ENCODE measurements at places on chromosomes 4 and X. TPM values are rescaled to one million over a fixed set of nuclear protein-coding genes. Genes with fewer than 3 reads are reported as not detected.

DNA sequence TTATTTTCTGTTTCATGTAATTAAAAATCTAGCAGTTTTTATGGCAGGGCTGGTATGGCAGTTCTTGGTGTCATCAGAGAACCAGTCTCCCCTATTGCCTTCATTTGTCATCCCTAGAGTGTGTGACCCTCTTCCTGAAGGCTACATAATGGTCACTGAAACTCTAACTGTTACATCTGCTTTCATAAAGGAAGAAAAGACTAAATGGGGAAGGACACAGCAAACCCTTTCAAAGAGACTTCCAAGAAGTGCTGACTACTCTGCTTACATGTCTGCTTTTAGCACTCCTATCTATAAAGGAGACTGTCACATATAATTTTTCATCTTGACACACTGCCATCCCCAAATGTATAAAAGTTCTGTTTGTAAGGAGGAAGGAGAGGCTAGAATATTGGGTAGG, 105.9 kb upstream of the DIAPH2 start:
- H3K4me3 ChIP-seq, result no peak overlapping the region
- H3K27ac ChIP-seq, result no peak overlapping the region
- H3K27me3 ChIP-seq, result no peaks in the 10 kb centered on the region
- no peaks in the 10 kb centered on the region for H3K36me3 ChIP-seq
- no peak for DNase-seq

Gene CSAG3
- not detected for total RNA-seq

GRCh38 chrX:13059637-13060499, 15.4 kb upstream of the FAM9C start:
- H3K4me3 ChIP-seq, result no peak overlapping the region
- no peak for DNase-seq
- peaks cover 39% of the 10 kb centered on the region for H3K4me1 ChIP-seq
- H3K27me3 ChIP-seq, result no peaks in the 10 kb centered on the region

DNA sequence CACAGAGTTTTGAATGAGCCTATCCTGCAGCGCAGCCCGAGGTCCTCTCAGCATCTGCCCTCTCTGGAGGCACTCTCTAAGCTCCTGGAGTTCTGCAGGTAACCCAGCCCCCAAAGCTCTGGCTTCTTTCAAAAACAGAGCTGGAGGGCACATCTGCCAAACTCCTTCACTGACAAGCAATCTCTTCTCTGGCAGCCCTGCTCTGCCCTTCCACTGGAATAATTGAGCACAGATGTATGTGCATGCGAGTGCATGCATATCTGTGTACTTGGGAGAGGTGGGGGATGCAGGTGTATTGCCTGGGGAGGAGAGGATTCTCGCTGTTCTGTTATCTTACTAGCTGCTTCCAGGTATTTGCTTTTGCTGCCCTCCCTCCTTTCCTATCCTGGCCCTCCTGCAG, 22.2 kb upstream of the PLP1 start:
- H3K4me1 ChIP-seq, result no peaks in the 10 kb centered on the region
- H3K36me3 ChIP-seq, result no peaks in the 10 kb centered on the region
- no peak for DNase-seq
- H3K27ac ChIP-seq, result no peak overlapping the region
- no peak overlapping the region for H3K4me3 ChIP-seq

DNA sequence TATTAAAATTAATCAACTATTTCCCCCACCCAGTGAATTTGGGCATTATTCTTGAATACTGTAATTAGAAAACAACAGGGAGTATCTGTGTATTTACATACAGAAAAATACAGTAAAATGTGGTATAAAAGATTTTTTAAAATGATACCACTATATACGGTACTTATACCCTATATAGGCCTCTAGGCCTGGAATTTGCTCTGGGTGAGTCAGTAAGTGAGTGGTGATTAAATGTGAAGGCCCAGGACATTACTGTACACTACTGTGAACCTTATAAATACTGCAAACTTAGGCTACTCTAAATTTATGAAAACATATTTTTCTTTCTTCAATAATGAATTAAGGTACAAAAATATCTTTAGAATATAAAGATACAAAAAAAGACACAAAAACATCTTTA, 6.3 kb upstream of the CSN3 start:
- H3K4me1 ChIP-seq, result no peaks in the 10 kb centered on the region
- no peak overlapping the region for H3K4me3 ChIP-seq
- H3K27ac ChIP-seq, result no peak overlapping the region
- H3K27me3 ChIP-seq, result peaks cover 3% of the 10 kb centered on the region

Gene NAP1L3
- 9.0 TPM for total RNA-seq

DNA sequence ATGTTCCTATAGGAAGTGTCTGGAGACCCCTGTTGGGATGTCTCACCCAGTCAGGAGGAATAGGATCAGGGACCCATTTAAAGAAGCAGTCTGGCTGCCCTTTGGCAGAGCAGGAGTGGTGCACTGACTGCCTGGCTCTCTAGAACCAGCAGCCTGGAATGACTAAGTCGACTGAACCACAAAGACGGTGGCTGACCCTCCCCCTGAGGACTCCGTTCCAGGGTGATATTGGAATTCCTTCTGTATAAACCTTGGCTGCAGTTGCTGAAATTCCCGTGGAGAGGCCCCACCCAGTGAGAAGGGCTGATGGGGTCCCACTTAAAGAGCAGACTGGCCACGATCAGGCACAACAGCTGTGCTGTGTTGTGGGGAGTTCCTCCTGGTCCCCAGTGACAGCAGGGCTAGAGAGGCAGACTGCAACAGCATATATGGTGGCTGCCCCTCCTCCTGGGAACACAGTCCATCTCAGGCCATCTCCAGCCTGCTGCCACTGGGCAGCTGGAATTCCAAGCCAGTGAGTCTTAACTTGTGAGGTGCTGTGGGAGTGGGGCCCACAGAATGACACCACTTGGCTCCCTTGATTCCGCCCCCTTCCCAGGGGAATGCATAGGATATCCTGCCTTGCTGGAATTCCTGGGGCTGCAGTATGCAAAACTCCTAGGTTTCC, 41.8 kb upstream of the RLIM start:
- H3K4me3 ChIP-seq, result no peak overlapping the region
- H3K36me3 ChIP-seq, result no peaks in the 10 kb centered on the region
- DNase-seq, result no peak
- no peaks in the 10 kb centered on the region for H3K4me1 ChIP-seq
- no peaks in the 10 kb centered on the region for H3K27me3 ChIP-seq

GRCh38 chr4:76373919-76374552, 46.9 kb downstream of the CCDC158 start:
- H3K4me3 ChIP-seq, result no peak overlapping the region
- no peak for DNase-seq
- H3K27ac ChIP-seq, result no peak overlapping the region

GRCh38 chr4:156237231-156237630, 283.6 kb upstream of the CTSO start:
- no peaks in the 10 kb centered on the region for H3K36me3 ChIP-seq
- H3K27me3 ChIP-seq, result no peaks in the 10 kb centered on the region
- no peaks in the 10 kb centered on the region for H3K4me1 ChIP-seq
- H3K4me3 ChIP-seq, result no peak overlapping the region

DNA sequence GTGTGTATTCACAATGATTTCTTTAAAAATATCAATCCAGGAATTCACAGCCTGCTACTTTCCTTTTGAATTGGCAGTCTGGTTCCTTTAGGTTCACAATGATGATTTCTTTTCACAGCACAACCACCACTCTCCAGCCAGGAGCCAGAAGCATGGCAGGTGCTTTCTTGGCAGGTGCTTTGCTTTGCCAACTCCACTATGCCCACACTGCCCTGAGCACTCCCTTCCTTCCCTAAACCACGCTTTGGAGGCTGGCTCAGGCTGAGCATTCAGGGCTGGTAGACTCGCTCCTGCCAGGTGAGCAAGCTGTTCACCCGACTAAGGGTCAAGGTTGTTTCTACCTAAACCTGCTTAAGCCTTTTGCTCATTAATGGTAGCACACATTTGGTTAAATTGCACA, 184.5 kb downstream of the SH3KBP1 start:
- H3K27ac ChIP-seq, result no peak overlapping the region
- no peak overlapping the region for H3K4me3 ChIP-seq
- H3K27me3 ChIP-seq, result no peaks in the 10 kb centered on the region
- DNase-seq, result no peak

Gene HERC6
- 26.8 TPM for total RNA-seq

DNA sequence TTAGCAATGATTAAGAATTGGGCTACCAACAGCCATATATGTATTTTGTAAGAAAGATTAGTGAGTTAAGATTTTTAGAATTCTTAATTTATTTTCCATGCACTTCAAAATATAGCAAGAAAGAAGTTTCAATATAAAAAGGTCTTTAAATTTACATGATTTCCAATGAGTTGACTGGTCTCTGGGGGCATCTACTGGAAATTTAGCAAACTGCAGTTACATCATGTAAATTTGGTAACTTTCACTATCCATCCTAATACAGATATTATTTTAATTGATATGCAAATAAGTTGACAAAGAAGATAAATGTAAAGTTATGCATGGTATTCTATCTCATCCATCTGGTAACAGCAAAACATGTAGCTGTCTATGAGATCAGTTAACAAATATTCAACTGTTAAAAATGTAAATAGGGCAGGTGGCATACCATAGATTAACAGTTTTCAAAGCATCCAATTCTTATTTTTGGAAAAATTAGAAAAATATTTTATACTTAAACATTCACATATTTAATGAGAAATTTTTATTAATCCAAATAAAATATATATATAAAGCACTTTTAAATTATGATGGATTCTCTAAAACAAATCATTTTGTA, 29.1 kb downstream of the TTC29 start:
- no peak overlapping the region for H3K27ac ChIP-seq
- H3K4me1 ChIP-seq, result no peaks in the 10 kb centered on the region
- no peak overlapping the region for H3K4me3 ChIP-seq
- no peaks in the 10 kb centered on the region for H3K27me3 ChIP-seq
- H3K36me3 ChIP-seq, result no peaks in the 10 kb centered on the region

Gene DCAF12L1
- total RNA-seq, result not detected

GRCh38 chr4:81512757-81513501, 41.2 kb upstream of the RASGEF1B start:
- no peak overlapping the region for H3K4me3 ChIP-seq
- H3K27ac ChIP-seq, result no peak overlapping the region
- no peaks in the 10 kb centered on the region for H3K36me3 ChIP-seq
- no peaks in the 10 kb centered on the region for H3K27me3 ChIP-seq
- DNase-seq, result no peak
- no peaks in the 10 kb centered on the region for H3K4me1 ChIP-seq

- no peak overlapping the region for H3K27ac ChIP-seq
- no peak for DNase-seq
- H3K4me3 ChIP-seq, result no peak overlapping the region
- no peaks in the 10 kb centered on the region for H3K4me1 ChIP-seq
- H3K27me3 ChIP-seq, result no peaks in the 10 kb centered on the region
These were observed 35.4 kb upstream of the PAGE4 start for GRCh38 chrX:49793686-49794085.

DNA sequence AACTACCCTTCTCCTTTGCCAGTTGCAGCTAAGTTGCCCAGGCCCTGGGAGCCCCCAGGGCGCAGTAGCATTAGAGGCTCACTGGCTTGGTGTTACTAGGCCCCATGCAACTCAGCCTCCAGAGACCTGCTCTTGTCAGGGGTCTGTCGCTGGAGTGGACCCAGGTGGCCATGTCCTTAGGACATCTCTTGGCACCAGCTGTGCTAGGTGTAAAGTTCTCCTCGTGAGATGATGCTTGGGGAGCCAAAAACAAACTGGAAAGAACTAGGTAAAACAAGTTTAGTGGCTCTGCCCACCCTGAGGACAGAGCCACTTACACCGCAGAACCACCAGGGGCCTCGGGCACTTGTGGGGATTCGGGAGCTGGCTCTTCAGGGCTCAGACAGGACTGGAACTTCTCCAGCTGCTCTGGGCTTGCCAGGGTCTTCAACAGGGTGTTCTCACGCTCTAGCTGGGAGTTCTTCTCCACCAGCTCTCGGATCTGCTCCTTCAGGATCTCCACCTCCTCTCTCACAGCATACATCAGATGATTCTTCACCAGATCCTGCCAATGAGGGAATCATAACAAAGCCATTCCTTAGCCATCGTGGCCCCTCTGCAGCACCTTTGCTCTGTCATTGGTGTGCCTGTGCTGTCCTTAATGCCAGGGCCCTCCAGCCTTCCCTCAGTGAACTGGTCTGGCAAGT, 61.2 kb downstream of the TSC22D3 start:
- H3K27me3 ChIP-seq, result no peaks in the 10 kb centered on the region
- H3K27ac ChIP-seq, result peak overlapping the region; percentile 95
- H3K4me1 ChIP-seq, result peaks cover 75% of the 10 kb centered on the region
- peaks cover 27% of the 10 kb centered on the region for H3K36me3 ChIP-seq
- DNase-seq, result peak; percentile 53
- H3K4me3 ChIP-seq, result peak overlapping the region; percentile 92

DNA sequence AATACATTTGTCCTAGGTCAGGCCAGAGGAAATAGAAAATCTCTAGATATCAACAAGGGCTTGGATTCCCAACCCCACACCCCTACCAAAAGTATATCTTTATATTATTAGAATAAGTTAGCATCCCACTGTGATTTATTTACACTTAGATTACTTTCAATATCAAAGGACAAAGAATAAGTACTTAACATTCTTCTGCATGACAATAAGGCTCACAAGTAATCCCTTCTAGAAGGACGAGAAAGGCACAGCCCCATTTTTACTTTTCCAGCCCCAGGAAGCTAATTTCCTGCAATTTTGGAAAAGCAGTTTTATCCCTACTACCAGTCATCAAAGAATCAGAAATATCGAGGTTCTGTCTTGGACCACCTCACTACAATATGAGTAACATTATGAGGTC, 14.1 kb upstream of the SLITRK2 start:
- no peaks in the 10 kb centered on the region for H3K27me3 ChIP-seq
- no peaks in the 10 kb centered on the region for H3K4me1 ChIP-seq
- H3K4me3 ChIP-seq, result no peak overlapping the region
- H3K36me3 ChIP-seq, result no peaks in the 10 kb centered on the region

GRCh38 chr4:145788755-145789154, 108.8 kb downstream of the C4orf51 start:
- H3K36me3 ChIP-seq, result no peaks in the 10 kb centered on the region
- DNase-seq, result no peak
- H3K4me3 ChIP-seq, result no peak overlapping the region
- H3K27me3 ChIP-seq, result no peaks in the 10 kb centered on the region
- H3K4me1 ChIP-seq, result no peaks in the 10 kb centered on the region

GRCh38 chr4:118284169-118284568, 68.6 kb downstream of the PRSS12 start:
- DNase-seq, result no peak
- no peak overlapping the region for H3K27ac ChIP-seq
- H3K36me3 ChIP-seq, result peaks cover 5% of the 10 kb centered on the region

GRCh38 chr4:184282251-184282713, 64.6 kb upstream of the ENPP6 start:
- H3K4me3 ChIP-seq, result no peak overlapping the region
- H3K27me3 ChIP-seq, result no peaks in the 10 kb centered on the region
- DNase-seq, result peak; percentile 39
- peak overlapping the region; percentile 13 for H3K27ac ChIP-seq
- H3K4me1 ChIP-seq, result peaks cover 37% of the 10 kb centered on the region

Gene BEX1
- not detected for total RNA-seq

- H3K36me3 ChIP-seq, result peaks cover 42% of the 10 kb centered on the region
- DNase-seq, result peak; percentile 25
- H3K4me1 ChIP-seq, result peaks cover 28% of the 10 kb centered on the region
- H3K4me3 ChIP-seq, result no peak overlapping the region
- H3K27ac ChIP-seq, result no peak overlapping the region
- H3K27me3 ChIP-seq, result no peaks in the 10 kb centered on the region
These were observed 34.1 kb upstream of the ASMTL start for GRCh38 chrX:1486749-1487361.

- no peak for DNase-seq
- H3K4me1 ChIP-seq, result peaks cover 4% of the 10 kb centered on the region
- H3K36me3 ChIP-seq, result no peaks in the 10 kb centered on the region
These were observed 394 bp upstream of the DYNLT3 start for GRCh38 chrX:37847733-37848197.

- H3K4me3 ChIP-seq, result no peak overlapping the region
- no peaks in the 10 kb centered on the region for H3K4me1 ChIP-seq
- no peaks in the 10 kb centered on the region for H3K27me3 ChIP-seq
- no peaks in the 10 kb centered on the region for H3K36me3 ChIP-seq
These were observed 521.9 kb downstream of the FAT4 start for GRCh38 chr4:125836597-125837195.

- H3K4me1 ChIP-seq, result no peaks in the 10 kb centered on the region
- no peaks in the 10 kb centered on the region for H3K27me3 ChIP-seq
- no peak for DNase-seq
These were observed 400.7 kb upstream of the FAT1 start for GRCh38 chr4:187124331-187124730.

All from CD4-positive, alpha-beta memory T cell (primary cell).